H54 (cell line): ENCODE measurements at places on chromosomes 6 and 20.

DNA sequence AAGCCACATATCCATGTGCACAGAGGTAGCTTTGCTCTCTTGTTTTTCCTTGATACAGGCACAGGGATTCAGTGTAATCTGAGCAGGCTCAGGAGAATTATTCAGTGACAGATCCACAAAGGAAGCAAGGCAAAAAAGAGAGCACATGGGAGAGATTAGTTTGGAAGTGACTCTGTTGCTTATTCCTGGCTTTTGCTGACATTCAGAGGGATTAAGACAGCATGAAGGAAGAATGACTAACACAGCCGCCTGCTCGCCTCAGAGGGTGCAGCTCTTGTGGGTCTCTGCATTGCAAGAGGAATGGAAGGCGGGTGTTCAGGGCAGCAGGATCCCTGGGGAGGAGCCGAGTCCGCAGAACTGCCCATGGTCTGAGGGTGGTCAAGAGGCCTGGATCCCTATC, 203.4 kb upstream of the KCNQ5 start:
- peak; percentile 22 for DNase-seq

- no peak for DNase-seq
Measured at GRCh38 chr20:33840160-33840559, 29.0 kb downstream of the CHMP4B start.

DNA sequence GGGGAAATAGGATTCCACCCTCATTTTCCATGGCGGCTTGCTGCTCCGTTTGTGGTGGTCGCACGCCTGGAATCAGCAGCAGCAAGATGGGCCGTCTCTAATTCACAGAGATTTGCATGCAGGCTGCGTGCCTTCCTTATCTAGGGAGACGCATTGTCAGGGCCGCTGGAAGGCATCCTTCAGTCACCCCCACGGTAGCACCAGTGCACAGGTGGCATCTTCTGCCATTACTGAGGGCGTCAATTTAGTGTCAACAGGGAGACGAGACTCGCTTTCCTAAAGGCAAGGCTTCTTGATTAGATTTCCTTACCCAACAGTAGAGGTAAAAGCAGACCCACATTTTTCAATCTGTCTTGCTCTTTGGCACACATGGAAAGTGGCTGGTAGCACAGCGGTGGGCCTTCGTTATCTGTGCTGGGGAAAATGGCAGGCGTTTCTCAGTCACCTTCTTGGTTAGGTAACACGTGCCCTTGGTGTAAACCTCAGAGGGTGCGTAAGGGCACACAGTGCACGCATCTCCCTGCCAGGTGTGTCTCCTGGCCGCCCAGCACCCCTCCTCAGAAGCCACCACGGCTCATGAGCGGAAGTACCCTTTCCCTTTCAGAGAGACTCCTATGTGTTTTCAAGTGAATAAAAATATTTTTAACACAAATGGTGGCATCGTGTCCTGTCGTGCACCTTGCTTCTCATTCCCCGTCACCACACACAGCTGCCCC, 27.3 kb upstream of the VSTM2L start:
- no peak for DNase-seq

- DNase-seq: no peak
Measured at GRCh38 chr6:4786996-4787395, 10.8 kb downstream of the CDYL start.

- peak; percentile 53 for DNase-seq
Measured at GRCh38 chr6:2659882-2660281, 90.8 kb downstream of the MYLK4 start.

DNA sequence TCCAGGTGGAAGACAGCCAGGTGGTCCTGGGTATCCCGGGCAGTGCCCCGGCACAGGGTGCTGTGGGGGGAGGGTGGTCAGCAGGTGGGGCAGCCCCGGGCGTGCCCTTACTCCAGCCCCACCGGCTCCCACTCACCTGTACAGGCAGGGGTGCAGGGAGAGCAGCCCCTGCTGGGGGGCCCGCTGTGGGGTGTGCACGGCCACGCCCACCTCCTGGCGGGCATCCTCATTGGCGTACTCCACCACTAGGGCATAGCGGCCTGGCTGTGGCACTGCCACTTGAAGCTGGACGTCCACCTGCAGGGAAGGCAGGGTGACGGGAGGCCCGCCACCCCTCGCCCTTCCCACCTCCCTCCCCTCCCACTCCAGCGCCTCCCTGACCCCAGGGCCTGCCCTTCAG, 29.6 kb downstream of the ADRM1 start:
- no peak for DNase-seq

DNA sequence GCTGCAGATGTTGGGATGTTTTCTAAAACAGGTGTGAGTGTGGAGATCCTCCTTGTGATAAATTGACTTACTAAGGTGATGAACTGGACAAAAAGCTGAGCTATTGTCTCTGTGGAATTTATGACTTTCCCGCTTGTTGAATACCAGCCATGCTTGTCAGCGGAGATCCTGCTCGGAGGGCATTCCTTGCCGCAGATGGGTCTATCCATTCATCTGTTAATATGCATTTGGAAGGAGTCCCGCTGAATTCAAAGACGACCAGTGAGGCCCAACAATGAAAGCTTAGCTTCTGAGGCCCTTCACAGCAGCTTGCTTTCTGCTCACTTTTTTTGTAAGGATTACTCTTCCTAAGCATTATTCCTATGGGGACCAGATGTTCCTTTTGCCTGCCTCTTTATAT, 124.9 kb downstream of the TIAM2 start:
- no peak for DNase-seq

DNA sequence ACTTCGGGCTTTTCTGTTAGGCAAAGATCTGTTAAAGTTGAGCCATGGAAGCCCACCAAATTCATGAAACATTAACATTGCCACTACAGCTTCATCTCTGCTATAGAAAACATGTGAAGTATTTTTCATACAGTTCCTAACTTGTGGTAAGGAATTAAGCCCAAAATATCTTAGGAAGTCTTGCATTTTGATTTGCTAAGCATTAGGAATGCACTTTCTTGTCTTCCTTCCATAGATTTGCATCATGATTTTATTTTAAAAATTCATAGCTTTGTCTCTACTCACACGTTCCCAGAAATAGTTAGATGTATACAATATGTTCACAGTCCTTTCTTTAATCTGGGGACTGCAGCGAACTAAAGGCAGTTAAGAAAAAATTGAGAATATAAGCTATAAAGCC, 325.6 kb downstream of the CENPW start:
- no peak for DNase-seq

DNA sequence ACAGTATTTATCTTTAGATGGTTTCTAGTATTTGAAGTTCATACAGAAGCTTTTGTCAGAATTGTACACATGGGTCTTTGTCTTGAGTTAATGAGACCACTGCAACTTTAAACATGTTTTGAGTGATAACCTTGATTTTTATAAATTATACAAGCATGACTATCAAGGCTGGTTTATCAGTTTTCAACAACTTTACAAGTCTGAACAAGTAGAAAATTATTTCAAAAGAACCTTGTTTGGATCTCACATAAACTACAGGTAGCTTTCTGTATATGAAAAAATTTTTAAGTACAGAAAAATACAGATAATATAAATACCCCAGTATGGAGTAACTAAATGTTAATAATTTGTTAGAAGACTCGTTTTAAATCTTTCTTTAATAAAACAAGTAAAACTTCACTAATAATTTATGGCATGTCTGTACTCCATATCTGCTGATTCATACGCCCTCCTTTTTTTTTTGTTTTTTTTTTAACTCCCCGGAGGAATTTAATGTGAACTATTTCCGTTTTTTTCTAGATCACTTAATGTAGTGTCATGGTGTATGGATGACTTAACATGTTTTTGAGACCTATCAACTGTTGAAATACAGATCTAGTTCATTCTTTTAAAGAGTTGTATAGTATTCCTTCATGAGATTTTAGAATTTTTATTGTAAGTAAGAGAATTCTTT, 18.3 kb downstream of the VAPB start:
- DNase-seq: no peak

DNA sequence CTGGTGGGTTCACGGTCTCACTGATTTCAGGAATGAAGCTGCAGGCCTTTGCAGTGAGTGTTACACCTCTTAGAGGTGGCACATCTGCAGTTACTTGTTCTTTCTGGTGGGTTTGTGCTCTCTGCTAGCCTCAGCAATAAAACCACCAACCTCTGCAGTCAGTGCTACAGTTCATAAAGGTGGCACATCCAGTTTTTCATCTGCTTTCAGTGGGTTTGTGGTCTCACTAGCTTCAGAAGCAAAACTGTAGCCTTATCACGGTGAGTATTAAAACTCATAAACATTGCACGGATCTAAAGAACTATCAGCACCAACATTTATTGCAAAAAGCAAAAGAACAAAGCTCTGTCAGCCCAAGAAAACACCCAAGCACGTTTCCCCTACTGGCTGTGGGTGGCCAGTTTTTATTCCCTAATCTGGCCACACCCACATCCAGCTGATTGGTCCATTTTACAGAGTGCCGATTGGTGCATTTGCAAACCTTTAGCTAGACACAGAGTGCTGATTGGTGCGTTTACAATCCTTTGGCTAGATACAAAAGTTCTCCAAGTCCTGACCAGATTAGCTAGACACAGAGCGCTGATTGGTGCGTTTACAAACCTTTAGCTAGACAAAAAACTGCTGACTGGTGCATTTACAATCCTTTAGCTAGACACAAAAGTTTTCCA, 3.4 kb upstream of the TMEM14C start:
- DNase-seq: no peak

- no peak for DNase-seq
Measured at GRCh38 chr20:39861381-39861780, 827.7 kb downstream of the MAFB start.

DNA sequence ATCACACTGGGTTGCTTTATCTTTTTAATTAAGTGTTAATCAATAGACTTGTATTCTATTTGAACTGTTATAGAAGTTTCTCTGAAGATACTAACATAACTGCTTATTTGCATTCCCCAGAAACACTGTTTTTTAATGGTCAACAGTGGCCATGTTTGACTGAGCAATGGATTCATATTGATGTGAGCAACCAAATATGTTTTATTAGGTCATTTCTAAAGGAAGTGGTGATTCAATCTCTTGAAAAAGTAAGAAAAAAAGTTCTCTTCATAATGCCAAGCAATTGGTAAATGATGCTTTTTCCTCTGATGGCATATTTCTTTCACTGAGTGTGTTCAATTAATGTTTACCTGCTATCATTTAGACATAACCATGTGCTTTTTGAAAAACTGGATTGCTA, 593.0 kb upstream of the CITED2 start:
- no peak for DNase-seq

DNA sequence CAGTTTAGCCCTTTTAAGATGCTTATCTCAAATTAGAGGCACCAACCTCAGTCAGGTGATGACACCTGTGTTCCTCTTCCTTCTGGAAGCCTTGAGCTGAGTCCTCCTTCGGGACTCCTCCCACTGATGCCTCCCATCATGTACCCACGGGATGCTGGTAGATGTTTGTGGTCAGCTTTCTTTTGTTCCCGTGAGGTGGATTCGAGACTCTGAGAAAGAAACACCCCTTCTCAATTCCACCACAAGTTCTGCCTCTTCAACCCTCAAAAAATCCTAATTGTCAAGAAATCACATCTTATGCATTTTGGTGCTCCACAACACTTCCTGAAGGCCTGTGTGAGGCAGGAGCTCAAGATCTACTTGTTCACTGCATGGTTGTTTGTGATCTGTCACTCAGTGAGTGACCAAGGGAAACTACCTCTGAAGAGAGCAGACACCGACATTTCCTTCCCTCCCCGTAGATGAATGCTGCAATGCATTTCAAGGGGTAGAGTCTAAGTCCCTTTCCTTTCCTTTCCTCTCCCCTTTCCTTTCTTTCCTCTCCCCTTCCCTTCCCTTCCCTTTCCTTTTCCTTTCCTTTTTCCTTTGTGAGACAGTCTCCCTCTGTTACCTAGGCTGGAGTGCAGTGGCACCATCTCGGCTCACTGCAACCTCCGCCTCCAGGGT, 50.5 kb downstream of the PCNA start:
- no peak for DNase-seq

DNA sequence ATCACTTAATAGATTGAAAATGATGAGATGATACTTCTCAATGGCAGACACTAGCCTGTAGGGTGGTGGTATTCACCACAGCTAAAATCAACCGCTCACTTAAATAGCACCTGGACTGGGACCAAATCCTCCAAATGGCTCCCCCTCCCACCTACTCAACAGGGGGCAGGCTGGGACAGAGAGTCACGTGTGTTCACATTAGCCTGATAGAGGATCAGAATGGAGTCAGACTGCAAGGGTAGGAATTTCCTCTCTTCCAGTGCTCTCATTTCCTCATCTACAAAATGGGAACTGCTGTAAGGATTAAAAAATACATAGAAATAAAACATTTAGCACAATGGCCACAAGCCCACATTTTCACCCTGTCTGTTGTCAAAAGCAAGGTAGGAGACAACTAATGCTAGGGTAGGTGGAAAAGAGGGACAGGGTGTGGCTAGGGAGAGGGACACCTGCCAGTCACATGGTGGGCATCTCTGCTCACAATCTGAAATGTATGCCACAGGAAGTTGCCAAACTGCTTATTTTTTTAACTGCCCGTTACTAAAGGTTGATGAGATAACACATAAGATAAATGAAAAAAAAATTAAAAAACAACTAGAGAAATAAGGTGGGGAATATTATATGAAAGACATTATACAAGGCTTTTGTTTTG, 55.3 kb downstream of the BACH2 start:
- DNase-seq: no peak

DNA sequence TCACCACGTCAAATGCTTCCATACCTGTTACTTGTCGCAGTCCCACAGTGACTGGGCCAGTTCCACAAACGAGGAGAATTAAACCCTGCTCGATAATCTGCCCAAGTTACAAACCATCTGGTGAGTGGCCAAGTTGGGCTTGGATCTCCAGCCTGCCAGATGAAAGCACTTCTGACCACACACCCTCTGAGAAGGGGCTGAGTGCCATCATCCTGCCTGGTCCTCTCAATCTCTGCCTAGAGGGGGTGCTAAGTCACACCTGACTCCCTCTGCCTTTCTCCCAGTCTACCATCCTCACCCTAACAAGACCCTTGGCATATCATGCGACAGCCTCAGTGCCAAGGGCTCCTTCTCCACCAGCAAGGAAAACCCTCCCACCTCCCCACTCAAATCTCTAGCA, 15.8 kb downstream of the RRP36 start:
- no peak for DNase-seq
